ENCODE measurements at places on chromosomes 6 and 20.

- no peak for DNase-seq
Observed at GRCh38 chr6:56807326-56807988, 147.4 kb upstream of the BEND6 start.

GRCh38 chr6:74733830-74734620 is 471.8 kb downstream of the COL12A1 start:
- DNase-seq, result no peak

DNA sequence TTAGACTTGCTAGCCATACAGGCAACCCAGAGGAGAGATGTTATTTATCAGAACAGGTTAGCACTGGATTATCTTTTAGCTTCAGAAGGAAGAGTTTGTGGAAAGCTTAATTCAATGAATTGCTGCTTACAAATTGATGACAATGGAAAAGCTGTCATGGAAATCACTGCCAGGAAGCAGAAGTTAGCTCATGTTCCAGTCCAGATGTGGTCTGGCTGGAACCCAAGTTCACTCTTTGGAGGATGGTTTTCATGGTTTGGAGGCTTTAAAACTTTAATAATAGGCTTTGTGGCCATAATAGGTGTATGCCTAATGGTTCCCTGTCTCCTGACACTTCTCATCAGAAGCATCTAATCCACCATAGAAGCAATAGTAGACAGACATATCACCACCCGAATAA is 699.0 kb downstream of the PHF3 start:
- DNase-seq, result no peak

- no peak for DNase-seq
Observed at GRCh38 chr6:138849791-138850190, 53.9 kb downstream of the ECT2L start.

- no peak for DNase-seq
Observed at GRCh38 chr6:143953922-143954321, 54.1 kb downstream of the PLAGL1 start.

- no peak for DNase-seq
Observed at GRCh38 chr6:143555071-143555492, 43.6 kb upstream of the FUCA2 start.

DNA sequence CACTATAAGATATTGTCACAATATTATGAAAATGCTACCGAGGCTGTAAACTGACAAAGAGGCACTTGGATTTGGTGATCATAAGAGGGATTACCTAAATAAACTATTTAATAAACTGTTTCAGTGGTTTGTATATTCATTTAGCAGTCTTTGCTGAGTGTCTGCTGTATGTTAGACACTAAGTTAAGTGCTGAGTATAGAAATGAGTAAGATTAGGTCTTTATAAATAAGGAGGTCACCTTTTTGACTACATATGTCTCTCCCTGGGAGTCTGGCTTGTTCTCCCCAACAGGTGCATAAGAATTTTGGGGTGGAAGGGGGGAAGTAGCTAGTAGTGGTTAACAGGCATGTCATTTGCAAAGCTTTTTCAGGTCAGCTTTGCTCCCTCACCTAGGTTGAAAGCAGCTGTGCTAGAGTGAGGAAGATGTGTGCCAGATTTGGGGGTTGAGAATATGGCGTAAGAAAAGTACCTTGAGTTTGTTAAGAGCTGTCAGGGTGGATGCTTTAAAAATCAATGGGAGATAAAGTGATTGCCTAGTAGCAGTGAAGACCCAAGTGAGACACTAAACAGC is 246.3 kb downstream of the ZFAND3 start:
- no peak for DNase-seq

Measured in pons (tissue), 1 donor.